ENCODE measurements at places on chromosomes 4 and X.

DNA sequence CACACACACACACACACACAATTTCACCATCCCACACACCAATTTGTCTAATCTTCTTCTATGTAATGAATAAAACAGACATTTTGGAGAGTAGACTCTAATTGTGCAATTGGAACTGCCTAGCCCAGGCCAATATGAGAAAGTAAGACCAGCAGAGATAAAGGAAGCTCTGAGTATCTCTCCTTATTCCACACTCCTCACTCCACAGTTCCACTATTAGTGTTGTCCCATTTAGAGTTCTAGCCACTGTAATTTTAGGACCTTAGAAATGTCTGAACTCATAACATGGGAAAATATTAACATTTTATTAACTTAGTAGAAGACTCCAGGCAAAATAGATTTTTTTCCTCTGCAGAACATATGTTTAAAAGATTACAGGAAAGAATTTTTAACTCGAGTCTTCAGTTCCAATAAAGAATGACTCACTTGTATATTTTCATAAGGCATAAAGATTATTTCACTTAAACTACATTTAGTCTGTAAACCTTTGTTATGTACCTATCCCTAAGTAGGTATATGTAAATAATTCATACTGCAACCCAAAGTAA is 297.6 kb upstream of the INTU start:
- H3K27ac ChIP-seq = no peak overlapping the region
- H3K27me3 ChIP-seq = no peaks in the 10 kb centered on the region
- no peak for DNase-seq
- no peak overlapping the region for H3K4me3 ChIP-seq

DNA sequence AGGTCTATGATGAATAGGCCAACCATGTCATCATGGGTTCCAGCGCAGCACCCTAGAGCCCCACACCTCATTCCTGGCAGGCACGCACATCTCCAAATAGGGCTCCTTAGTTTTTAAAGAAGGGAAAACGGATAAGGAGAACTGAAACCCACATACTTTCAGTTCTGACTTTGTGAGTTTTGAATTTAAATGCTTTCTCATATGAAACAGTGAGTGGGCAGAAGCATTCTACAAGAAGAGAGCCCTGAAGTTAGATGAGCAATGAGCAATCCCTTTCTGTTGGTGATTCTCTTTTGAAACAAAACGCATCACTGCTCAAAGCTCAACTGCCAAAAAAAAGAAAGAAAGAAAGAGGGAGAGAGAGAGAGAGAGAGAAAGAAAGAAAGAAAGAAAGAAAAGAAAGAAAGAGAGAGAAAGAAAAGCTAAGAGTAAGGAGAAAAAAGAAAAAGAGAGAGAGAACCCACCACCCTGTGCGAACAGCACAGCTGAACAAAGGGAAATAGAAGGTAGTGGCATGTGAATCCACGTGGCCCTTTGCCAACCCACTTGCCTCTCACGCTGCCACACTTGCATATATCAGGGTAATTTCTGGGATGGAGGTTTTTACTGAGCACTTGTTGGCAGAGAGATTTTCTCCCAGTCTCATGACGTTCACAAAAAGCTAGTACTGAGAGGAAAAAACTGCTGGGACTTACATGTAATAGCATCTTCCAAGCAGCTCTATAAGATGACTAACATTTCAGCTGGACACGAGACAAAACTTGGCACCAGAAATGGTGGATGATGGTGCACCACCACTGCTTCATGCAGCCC is 31.0 kb downstream of the TMSB4X start:
- peak; percentile 17 for DNase-seq
- H3K4me3 ChIP-seq = no peak overlapping the region
- peak overlapping the region; percentile 58 for H3K27ac ChIP-seq

DNA sequence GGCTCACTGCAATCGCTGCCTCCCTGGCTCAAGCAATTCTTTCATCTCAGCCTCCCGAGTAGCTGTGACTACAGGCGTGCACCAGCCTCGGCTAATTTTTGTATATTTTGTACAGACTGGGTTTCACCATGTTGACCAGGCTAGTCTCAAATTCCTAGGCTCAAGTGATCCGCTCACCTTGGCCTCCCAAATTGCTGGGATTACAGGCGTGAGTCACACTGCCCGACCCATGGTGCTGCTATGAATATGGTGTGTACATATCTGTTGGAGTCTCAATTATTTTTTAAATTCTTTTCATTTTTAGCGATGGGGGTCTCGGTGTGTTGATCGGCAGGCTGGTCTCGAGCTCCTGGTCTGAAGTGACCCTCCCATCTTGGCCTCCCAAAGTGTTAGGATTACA is 78.0 kb upstream of the PRKX start:
- no peaks in the 10 kb centered on the region for H3K36me3 ChIP-seq
- H3K27me3 ChIP-seq = no peaks in the 10 kb centered on the region
- H3K4me3 ChIP-seq = no peak overlapping the region
- H3K4me1 ChIP-seq = no peaks in the 10 kb centered on the region
- H3K27ac ChIP-seq = no peak overlapping the region

DNA sequence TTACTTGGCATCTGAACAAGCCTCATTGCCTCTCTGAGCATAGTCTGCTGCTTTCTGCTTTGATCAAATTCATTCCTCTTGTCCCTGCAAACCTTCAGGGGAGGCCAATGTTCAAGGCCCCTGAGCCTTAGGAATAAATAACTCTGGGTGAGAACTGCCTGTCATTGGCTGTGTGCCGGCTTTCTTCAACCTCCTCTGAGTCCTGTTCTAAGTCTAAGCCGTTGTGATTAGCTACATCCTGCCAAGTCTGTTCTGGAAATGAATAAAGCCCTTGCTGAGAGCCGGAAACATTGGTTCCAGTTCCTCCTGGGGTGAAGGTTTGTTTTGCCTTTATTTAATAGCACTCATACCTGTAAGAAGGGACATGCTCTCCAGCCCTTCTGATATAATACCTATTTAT is 13.8 kb downstream of the RNF4 start:
- H3K4me3 ChIP-seq = no peak overlapping the region
- H3K27me3 ChIP-seq = no peaks in the 10 kb centered on the region
- H3K4me1 ChIP-seq = peaks cover 82% of the 10 kb centered on the region
- DNase-seq = no peak
- no peaks in the 10 kb centered on the region for H3K36me3 ChIP-seq

GRCh38 chr4:169307576-169307975 is 36.8 kb upstream of the SH3RF1 start:
- H3K4me3 ChIP-seq = no peak overlapping the region
- no peaks in the 10 kb centered on the region for H3K4me1 ChIP-seq
- no peak overlapping the region for H3K27ac ChIP-seq
- H3K27me3 ChIP-seq = no peaks in the 10 kb centered on the region
- DNase-seq = no peak
- H3K36me3 ChIP-seq = no peaks in the 10 kb centered on the region

DNA sequence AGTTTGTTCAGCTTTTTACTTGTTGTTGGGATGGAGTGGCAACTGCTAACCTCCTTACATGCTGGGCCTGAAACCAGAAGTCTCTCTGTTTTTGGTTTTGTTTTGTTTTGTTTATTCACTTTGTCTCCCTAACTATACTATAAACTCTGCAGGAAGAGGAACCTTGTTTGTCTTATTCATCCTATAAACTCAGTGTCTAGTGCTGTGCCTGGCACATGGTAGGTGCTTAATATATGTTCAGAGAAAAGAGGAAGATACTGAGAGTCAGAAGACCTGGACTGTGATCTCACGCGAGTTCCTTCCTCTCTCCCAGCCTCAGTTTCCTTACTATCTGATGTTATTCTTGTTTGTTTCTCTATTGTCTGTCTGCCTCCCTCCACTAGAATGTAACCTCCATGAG is 71.3 kb downstream of the PRPS1 start:
- H3K4me1 ChIP-seq = no peaks in the 10 kb centered on the region
- DNase-seq = no peak
- H3K4me3 ChIP-seq = no peak overlapping the region

- no peaks in the 10 kb centered on the region for H3K27me3 ChIP-seq
- no peak overlapping the region for H3K27ac ChIP-seq
- no peak for DNase-seq
- no peak overlapping the region for H3K4me3 ChIP-seq
- H3K4me1 ChIP-seq = peaks cover 13% of the 10 kb centered on the region
- no peaks in the 10 kb centered on the region for H3K36me3 ChIP-seq
These were observed 19.8 kb upstream of the TBC1D14 start for GRCh38 chr4:6889736-6890324.

DNA sequence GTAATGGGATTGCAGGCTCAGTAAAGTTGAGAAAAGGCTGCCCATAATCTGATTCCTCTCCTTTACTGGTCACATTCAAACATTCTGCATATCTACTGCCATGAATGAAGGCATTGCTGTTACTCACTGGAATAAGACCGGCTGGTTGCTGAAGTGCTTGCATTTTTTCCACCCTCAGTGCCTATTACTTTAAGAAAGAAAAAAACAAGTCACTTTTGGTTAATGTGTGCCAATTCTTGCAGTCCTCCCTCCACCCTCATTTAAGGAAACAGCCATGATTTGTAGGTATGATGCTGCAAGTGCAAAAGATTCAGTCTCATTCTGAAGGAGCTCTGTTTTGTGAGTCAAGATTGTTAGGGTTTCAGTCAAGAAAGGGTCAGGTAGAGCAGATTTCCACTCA is 94.9 kb downstream of the EMCN start:
- H3K4me3 ChIP-seq = no peak overlapping the region
- H3K4me1 ChIP-seq = no peaks in the 10 kb centered on the region
- peak; percentile 1 for DNase-seq

- no peaks in the 10 kb centered on the region for H3K27me3 ChIP-seq
- peaks cover 16% of the 10 kb centered on the region for H3K36me3 ChIP-seq
- peak within 1 kb of the TSS; percentile 69 for H3K4me3 ChIP-seq
- DNase-seq = no peak
- H3K4me1 ChIP-seq = peaks cover 7% of the 10 kb centered on the region
- peak within 1 kb of the TSS; percentile 86 for H3K27ac ChIP-seq
These were observed at the start of gene HTATSF1 for GRCh38 chrX:136497556-136498052. Gene HTATSF1, plus strand, starts transcription at chrX:136497592. Its CDS starts 93 bp downstream, at chrX:136497685.

- H3K4me1 ChIP-seq = no peaks in the 10 kb centered on the region
- DNase-seq = no peak
These were observed 468.5 kb downstream of the PDGFC start for GRCh38 chr4:156503119-156503518.

DNA sequence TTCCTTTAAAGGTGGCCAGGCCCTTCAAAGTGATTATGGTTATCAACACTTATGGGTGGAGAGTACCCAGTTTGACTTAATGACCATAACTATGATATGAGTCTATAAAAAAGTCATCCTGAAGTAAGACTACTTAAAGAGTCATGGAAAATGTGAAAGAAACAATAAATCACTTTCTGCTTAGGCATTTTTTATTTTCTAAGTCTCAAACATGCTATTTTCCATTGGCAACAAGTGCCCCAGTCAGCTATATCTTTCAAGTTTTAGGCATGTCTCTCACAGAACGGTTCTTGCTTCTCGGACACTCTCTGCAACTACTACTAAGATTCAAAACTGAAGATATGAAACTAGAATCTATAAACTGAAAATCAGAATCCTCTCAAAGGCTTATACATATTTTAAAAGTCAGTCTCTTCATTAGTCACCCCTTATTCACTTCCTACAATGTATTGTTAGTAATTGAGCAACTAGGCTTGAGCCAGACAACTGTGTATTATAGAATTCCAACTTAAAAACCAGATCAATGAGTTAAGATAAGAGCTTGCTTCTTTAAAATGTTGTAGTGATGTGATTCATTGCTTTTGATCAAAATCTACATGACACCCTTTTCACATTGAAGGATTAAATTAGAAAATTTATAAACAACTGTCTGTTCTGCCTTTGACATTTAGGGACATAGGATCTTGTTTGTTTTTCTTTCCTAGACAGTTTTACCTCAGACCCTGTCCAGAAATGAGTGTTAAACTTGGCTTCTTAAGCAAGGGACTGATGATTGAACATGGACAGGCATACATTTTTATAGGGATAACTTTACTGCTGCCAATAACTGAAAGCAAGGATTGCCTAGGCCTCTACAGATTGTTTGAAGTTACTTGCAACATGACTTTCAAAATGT is 2.9 kb downstream of the ANTXR2 start:
- peak overlapping the region; percentile 86 for H3K27ac ChIP-seq
- H3K36me3 ChIP-seq = peaks cover 15% of the 10 kb centered on the region
- H3K4me1 ChIP-seq = peaks cover 33% of the 10 kb centered on the region
- H3K4me3 ChIP-seq = no peak overlapping the region
- no peak for DNase-seq

DNA sequence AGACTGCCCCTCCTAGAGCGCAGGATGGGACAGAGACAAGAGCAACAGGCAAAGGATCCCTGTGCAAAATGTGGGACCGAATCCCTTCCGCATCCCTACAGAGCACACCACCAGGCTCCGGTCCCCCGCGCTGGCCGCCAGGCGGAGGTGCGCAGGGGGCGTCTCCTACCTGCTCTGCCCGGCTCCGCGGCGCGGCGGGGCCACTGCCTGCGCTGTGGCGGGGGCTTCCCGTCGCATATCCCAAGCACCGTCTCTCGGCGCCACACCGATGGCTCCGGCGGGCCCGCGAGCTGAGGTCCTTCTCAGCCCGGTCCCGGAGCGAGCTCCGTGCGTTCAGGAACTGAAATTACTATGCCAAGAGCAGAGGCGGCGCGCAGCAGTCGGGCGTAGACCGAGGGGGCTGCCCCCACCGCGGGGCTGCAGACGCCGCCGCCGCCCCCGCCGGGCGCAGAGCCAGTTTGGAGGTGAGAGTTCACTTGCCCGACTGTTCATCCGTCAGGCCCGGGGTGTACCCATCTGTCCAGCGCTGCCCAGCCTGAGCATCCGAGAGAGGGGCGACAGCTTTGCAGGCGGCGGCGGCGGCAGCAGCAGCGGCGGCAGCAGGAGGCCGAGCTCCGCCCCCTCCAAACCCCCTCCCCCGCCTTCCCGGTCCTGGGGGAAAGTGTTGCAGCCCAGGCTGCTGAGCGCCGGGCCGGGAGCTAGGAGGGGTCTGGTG is at the start of gene GPRIN3:
TSS of gene GPRIN3 (minus strand) at position 355 of the 715 bp plus-strand sequence. CDS start 57,690 bp downstream, outside the sequence.
- H3K27ac ChIP-seq = peak within 1 kb of the TSS; percentile 81
- peaks cover 9% of the 10 kb centered on the region for H3K36me3 ChIP-seq
- peaks cover 20% of the 10 kb centered on the region for H3K4me1 ChIP-seq
- peak within 1 kb of the TSS; percentile 93 for H3K4me3 ChIP-seq

GRCh38 chr4:60366661-60367060 is 833.5 kb upstream of the ADGRL3 start:
- H3K36me3 ChIP-seq = no peaks in the 10 kb centered on the region
- H3K27me3 ChIP-seq = no peaks in the 10 kb centered on the region
- no peaks in the 10 kb centered on the region for H3K4me1 ChIP-seq

- no peaks in the 10 kb centered on the region for H3K36me3 ChIP-seq
- H3K4me1 ChIP-seq = no peaks in the 10 kb centered on the region
- H3K27ac ChIP-seq = no peak overlapping the region
- H3K27me3 ChIP-seq = peaks cover 6% of the 10 kb centered on the region
These were observed 102.7 kb upstream of the TENM3 start for GRCh38 chr4:182140547-182140946.

DNA sequence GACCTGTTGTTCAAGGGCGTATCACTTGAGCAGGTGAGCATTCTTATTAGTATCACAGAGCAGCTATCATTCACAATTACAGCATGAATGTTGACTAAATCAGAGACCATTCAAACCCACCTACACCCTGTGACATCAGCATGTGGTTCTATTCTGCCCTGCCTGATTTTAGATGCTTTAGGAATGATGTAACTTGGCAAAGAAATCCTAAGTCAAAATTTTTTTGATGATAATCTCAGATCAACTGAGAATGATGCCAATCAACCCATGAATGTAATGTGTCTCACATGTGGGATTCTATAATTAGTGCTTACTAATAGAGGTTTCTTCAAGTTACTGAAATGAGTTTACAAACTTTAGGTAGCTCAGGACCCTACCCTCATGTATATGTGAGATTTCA is 13.4 kb upstream of the CHIC2 start:
- no peak overlapping the region for H3K27ac ChIP-seq
- no peak overlapping the region for H3K4me3 ChIP-seq
- H3K27me3 ChIP-seq = no peaks in the 10 kb centered on the region
- DNase-seq = no peak
- no peaks in the 10 kb centered on the region for H3K36me3 ChIP-seq

All from naive thymus-derived CD4-positive, alpha-beta T cell (primary cell).